ENCODE measurements at places on chromosomes 11 and 22.
A peak's percentile ranks its signal among the peaks of the same experiment; 100 is the strongest.

DNA sequence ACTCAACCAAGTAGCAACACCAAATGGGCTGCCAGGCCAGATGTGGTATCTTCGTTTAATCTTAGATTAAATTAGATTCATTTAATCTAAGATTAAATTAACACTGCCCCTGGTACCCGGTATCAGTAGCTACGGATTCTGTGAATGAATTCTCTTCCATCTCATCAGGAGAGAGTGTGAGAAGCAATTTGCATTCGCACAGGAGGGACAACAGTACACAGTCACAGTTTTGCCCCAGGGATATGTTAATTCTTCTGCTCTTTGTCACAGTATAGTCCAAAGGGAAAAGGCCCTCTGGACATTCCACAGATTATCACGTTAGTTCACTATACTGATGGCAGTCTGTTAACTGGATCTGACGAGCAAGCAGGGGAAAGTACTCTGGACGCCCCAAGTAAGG lies 22.9 kb downstream of the ASCL2 start:
- no peak for DNase-seq

GRCh38 chr11:134511255-134511654 lies 99.2 kb upstream of the B3GAT1 start:
- DNase-seq = no peak

- no peak for DNase-seq
These were observed 14.8 kb downstream of the LMO2 start for GRCh38 chr11:33877038-33877437.

- DNase-seq = no peak
These were observed 32.2 kb downstream of the ARAP1 start for GRCh38 chr11:72720047-72720446.

DNA sequence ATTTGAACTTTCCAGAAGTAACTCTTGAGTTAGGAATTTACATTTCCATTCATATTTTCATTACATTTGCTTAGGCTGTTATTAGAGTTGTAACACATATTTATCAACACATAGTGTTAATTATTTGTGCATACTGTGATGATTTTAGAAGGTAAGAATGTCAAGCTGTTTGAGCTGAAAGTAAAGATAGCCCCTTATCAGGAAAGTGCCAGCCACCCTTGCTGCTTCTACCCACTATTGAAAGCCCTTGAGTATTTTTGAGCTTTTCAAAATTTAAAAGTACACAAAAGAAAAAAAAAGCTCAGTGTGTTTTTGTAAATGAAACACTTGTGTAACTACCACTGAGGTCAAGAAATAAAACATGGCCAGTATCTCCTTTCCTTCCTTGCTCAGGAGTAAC lies 8.0 kb downstream of the APLP2 start:
- no peak for DNase-seq

DNA sequence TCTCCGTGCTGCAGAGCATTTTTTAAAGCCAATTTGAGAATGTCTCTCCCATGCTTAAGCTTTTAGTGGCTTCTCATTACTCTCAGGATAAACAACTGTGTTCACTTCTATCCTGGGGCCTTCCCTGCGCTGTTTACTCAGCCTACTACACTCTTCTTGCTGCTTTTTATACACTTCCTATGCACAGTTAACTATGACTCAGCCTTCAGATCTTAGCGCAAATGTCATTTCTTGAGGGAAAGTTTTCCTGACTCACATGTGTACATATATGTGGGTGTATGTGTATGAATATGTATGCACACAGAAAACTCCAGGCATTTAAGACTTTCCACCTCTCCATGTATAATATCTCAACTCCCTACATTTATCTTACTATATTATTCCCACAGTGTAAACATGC lies 9.8 kb downstream of the THAP12 start:
- no peak for DNase-seq

DNA sequence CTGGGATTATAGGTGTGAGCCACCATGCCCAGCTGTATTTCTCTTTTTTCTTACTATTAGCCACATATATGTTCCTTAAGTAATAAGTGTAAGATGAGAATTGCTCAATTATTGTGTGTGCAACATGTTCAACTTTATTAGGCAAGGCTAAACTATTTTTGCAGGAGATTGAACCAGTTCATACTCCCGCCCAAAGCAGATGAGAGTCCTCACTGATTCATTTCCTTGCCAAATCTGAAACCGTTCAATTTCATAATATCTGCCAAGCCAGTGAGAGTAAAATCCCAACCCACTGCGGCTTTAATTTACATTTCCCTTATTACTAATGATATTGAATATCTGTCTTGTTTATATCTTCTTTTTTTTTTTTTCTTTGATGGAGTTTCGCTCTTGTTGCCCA lies 48.4 kb downstream of the KCNJ4 start:
- DNase-seq = no peak

GRCh38 chr11:5847711-5848110 lies 6.0 kb upstream of the OR52E6 start:
- no peak for DNase-seq

GRCh38 chr11:7197469-7197868 lies 54.2 kb upstream of the SYT9 start:
- no peak for DNase-seq

- no peak for DNase-seq
These were observed 23.3 kb upstream of the LYVE1 start for GRCh38 chr11:10591741-10592140.

- DNase-seq = no peak
These were observed 119.7 kb downstream of the RCN1 start for GRCh38 chr11:32210556-32210955.

- DNase-seq = no peak
These were observed 10.0 kb upstream of the MTMR3 start for GRCh38 chr22:29872989-29873388.

DNA sequence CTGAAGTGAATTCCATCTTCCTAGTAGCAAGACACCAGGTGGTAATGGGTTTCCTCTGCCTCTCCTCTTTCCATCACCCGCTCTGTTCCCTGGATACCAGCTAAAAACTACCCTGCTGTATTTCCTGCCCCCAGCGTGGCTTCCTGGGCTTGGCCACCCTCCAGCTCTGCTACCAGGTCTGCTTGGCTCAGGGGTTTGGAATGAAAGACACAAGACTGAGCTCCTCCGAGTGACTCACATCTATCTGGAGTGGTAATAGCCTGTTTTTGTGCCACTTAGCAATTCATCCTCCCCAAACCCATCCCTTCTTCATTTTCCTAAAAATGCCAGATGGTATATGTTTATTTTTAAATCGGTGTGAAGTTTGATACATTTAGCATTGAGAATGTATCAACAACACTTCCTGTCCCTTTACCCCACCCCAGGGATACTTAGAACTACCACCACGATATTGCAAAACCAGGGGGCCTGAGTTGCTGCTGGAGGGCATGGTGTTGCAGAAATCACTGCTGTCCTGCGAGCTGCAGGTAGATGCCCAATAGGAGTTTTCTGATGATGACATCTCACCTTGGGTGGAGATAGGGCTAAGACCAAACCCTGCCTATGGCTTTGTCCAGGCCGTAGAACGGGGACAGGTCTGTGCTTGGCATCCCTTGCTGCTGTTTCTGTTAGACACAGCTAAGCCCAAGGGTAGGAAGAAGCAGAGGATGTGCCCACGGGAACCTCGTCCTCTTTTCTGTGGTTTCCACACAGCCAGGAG lies 7.5 kb upstream of the MICAL3 start:
- no peak for DNase-seq

DNA sequence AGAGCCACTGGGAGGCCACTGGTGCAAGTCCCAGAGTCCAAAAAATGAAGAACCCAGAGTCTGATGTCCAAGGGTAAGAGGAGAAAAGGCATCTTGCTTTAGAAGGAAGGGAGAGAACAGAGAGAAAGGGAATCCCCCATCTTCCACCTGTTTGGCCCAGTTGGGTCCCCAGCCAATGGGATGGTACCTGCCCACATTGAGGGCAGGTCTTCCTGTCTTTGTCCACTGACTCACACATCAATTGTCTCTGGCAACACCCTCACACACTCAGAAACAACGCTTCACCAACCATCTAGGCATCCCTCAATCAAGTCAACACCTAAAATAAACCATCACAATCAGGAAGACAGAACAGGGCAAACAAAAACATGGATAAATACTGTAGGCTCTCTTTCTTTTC lies 6.3 kb downstream of the COMMD9 start:
- DNase-seq = no peak

GRCh38 chr11:34313099-34313517 lies 44.7 kb downstream of the ABTB2 start:
- no peak for DNase-seq

DNA sequence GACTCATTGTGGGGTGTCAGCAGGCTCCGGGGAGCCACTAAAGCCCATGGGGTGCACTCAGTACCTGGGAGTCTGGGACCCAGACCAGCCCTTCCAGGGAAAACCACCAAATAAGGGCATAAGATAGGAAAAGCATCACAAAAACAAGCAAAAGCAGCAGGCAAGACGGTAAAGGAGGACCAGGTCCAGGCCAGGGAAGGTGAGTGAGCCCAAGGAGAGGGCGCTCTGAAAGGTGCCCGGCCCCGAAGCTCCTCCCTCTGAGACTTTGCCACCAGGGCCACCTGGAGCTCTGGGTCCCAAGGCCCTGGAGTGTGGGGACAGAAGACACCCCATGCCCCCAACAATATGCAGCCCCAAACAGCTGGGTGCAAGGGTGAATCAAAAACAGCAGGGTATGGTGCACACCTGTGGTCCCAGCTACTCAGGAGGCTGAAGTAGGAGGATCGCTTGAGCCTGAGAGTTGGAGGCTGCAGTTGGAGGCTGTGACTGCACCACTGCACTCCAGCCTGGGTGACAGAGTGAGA lies 5.2 kb upstream of the IL17REL start:
- DNase-seq = no peak

GRCh38 chr11:121688055-121688491 lies 235.3 kb upstream of the SORL1-AS1 start:
- peak; percentile 12 for DNase-seq

DNA sequence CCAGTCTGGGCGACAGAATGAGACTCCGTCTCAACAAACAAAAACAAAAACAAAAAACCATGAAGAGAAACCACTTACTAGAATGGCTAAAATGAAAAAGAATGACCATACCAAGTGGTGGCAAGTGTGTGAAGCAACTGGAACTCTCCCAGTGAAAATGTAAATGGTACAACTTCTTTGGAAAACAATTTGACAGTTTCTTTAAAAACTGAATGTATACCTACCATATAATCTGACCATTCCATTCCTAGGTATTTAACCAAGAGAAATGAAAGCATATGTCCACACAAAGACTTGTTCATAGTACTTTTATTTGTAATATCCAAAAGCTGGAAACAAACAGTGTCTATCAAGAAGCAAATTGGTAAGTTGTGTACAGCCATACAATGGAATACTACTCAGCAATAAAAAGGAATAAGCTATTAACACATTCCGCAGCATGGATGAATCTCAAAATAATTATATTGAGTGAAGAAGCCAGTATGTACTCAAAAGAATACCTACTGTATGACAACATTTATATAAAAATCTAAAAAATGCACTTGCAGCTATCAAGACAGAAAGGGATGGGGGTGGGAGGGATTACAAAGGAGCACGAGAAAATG lies 27.7 kb downstream of the DGCR2 start:
- DNase-seq = no peak

- DNase-seq = peak; percentile 91
These were observed 39.3 kb downstream of the KCNJ4 start for GRCh38 chr22:38415561-38416321.

GRCh38 chr11:128518493-128519207 lies 68.7 kb downstream of the ETS1 start:
- peak; percentile 72 for DNase-seq

- DNase-seq = no peak
These were observed 47.1 kb downstream of the BCR start for GRCh38 chr22:23227380-23227779.

DNA sequence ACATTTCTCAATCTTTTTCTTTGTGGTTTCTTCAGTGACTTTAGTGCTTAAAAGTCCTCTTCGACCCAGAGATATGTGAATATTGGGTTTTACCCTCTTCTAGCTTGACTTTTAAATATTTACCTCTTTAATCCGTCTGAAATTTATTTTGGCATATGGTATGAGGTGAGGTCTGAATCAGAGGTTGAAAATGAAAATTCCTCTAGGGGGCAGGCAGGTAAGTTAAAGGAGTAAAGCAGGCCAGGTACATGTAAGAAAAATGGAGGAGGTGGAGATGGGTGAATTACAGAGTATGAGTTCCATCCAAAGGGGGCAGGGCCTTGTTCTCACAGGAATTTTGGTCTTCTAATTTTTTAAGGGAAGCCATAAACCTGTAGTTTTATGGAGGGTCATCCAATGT lies 263.8 kb upstream of the NARS2 start:
- no peak for DNase-seq

DNA sequence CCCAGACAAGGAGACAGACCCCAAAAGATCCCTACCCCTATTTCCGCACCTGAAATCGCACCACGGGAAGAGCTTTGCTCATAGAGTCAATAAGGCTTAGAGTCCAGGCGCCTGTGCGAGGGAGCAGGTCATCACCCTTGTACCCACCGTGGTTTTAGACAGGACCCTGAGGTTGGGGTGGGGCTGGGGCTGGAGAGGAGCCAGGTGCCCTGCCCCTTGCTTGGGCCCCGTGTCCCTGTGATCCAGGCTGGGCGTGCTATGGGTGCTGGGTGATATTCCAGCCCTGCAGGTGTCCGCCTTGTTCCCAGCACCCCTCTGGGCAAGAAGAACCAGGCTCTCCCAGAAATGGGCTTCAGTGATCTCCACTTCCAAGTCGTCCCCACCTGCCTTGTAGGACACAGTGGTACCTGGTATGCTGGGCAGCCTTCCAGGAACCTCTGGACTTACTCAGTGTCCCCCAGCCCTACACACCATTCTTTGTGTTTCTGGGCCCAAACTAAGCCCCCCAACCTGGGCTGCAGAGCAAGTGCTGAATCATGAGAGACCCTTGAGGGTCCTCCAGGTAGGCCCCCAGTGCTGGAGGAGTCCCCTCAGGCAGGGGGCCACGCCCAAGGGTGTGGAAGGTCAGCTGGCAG lies 4.5 kb downstream of the CD81 start:
- DNase-seq = no peak

- DNase-seq = no peak
These were observed 30.6 kb downstream of the SHANK2 start for GRCh38 chr11:71221821-71222220.

- DNase-seq = no peak
These were observed 312.3 kb downstream of the MN1 start for GRCh38 chr22:27489178-27489675.

DNA sequence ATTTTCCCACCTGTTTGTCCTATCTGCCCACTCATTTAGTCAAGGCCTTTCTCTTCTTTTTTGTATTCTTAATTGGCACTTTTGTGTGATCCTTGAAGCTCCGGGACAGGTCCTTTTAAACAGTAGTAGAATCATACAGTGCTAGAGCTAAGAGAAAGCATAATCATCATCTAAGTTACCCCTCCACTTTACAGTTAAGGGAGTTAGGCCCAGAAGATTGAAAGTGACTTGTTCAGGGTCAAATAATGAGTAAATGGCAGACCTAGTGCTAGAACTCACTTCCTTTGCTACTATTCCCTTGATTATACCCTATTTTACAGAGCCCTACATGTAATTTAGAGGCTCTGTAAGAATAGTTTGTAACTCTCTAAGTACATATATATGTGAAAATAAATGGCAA lies 2.5 kb downstream of the USP47 start:
- DNase-seq = no peak

GRCh38 chr22:49701380-49702067 lies 126.1 kb downstream of the BRD1 start:
- no peak for DNase-seq

Data from WERI-Rb-1 (cell line).